ENCODE measurements at places on chromosomes 4 and X.

GRCh38 chrX:1477801-1478458 is 25.2 kb upstream of the ASMTL start:
- no peak for DNase-seq

DNA sequence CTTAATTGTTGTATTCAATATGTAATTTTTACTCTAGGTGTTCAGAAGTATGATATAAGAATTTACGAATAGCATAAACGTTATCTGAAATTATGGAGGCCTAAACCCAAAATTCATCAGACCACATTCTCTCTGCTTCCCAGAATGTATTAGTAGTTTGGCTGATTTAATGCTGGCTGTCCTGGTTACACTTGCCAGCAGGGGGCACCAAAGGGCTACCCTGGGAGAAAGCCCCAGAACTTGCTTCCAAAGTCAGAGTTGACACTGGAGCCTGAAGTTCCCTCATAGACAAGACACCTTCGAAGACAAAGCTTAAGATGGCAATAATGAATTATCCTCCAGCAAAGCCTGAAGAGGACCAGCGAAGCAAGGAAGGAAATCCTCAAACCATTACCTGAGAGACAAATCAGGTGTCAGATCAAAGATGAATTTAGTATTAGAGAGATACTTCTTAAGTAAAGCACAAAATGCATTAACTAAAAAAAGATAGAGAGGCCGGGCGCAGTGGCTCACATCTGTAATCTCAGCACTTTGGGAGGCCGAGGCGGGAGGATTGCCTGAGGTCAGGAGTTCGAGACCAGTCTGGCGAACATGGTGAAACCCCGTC is 11.3 kb upstream of the ANOS1 start:
- peak; percentile 32 for DNase-seq

DNA sequence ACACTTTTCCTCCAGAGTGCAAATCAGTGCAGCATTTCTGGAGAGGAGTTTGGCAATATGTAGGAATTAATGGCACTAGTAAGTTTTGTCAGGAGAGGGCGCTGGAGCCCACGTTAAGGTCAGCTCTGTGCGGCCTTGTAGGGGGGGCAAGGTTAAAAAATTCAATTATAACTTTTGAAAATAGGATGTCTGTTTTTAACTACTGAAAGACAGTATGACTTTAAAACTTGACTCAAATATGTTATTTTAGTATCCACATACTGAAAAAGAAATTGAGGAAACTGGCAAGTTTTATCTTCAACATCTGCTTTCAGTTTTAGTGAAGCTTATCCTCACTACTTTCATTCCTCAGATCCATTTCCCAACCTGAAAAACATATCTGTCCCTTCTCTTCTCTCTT is 30.9 kb upstream of the HSD17B13 start:
- DNase-seq, result no peak

GRCh38 chr4:139229534-139230039 is 50.4 kb downstream of the MGARP start:
- DNase-seq, result no peak

DNA sequence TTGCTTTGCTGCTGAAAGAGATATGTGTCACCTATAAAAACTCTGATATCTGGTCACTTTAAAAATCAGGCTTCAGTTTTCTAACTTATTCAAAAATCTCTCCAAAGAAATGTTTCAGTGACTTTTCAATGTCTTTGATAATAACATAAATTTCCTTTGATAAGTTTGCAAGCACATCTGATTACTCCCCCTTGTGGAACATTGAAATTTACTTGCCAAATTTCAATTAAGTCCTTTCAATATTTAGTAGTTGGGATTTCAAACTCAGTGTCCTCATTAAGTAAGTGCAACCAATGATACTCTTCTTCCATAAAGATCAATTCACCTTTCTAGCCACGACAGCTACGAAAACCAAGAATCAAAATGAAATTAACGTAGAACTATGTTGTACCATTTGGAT is 151.3 kb upstream of the FAM47C start:
- DNase-seq, result no peak

DNA sequence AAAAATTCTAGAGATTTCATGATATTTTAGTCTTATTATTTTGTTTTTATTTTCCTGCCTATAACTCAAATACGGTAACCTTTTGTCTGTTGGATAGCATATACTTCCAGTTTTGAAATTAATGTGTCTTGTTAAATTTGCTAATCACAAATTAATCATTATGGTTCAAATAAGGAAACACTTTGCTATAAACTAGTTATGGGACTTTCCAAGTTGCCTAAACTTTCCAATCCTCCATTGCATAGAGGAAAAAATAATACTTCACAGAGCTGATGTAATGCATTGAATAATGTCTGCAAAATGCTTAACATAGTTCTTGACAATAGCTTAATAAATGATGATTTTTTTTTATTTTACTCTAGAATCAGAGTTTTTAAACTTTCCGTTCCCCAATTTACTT is 4.7 kb downstream of the GUCY1B1 start:
- no peak for DNase-seq

DNA sequence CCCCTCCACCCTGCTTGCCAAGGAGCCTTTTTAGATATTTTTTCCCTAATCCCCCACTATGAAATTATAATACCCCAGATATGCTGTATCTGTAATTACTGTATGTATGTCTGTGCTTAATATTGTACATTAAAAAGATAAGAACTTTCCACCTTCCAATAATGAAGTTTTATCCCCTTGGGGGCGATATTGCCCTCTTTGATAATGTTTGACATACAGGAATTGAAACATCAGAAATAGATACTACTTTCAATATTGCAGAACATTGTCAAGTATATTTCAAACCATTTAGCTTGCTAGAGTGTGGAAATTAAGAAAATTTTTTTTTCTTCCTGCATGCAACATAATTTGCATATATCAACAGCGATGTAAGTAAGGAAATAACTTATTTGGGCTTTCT is 58.9 kb downstream of the NAF1 start:
- DNase-seq, result no peak

DNA sequence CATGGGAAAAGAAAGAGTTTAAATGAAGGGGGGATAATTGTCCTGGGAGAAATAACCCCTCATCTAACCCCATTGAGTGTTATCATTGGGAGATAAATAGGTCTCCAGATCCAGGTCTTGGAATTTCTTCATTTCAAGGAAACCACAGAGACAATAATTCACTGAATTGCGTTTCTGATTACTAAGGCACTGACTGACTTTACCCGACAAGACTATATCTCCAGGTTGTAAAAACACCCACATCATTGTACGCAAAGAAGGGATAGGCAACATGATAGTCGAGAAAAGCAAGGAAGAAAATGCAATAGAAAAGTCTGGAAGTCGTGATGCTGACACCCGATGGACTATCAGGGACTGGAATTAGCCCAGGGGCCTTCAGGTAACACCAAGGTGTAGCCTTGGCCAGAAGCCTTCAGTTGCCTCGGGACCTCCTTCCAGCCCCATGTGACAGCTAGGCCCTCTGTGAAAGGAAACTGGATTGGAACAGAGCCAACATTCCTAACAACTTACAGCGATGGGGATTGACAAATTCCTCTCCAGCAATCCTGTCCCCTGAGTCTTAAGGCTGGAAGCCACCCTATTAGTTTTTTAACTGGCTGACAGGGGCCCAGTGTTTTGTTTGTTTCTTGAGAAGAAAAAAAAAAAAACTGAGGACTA is 46.5 kb upstream of the RAB9B start:
- no peak for DNase-seq

DNA sequence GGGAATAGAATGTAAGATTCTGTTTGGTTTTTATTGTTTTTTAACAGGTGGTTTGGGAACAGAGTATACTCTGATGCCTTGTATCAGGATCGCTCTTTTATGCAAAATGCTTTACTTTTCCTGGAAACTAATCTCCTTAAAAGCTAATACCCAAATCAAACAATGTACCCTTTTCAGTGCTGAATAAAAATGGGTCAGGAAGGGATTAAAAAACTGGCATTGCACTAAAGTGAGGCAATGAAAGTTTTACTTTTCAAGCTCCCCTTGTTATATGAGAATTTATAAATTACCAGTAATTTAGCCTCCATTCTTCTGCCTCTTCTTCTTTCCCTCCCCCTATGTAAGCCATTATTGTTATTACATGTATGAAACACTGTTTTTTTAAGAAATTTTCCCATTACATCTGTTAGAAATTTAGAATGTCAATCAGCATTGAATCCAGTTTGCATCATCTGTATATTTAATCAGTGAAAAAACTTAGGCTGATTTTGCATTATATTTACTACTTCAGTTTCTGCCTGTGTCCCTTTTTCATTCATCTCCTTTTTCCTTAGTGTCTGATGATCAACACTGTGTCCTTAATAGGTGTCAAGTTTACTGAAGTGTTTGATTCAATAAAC is 89.7 kb upstream of the NPNT start:
- DNase-seq, result no peak

- DNase-seq, result no peak
Measured at GRCh38 chr4:21209860-21210259, 509.6 kb downstream of the PACRGL start.

DNA sequence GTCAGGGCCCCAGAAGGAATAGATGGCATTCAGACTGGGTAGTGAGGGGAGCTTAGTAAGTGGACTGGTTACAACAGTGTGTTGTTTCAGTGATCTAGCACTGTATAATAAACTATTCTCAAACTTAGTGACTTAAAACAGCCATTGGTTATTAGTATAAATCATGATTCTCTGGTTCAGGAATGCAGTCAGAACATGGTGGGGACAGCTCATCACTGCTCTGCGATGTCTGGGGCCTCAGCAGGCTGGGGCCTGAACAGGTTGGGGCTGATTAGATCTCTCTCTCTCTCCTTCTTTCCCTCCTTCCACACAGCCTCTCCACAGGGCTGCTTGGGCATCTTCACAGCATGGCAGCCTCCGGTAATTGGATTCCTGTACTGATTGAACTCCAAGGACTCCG is 160.4 kb downstream of the GATB start:
- no peak for DNase-seq

DNA sequence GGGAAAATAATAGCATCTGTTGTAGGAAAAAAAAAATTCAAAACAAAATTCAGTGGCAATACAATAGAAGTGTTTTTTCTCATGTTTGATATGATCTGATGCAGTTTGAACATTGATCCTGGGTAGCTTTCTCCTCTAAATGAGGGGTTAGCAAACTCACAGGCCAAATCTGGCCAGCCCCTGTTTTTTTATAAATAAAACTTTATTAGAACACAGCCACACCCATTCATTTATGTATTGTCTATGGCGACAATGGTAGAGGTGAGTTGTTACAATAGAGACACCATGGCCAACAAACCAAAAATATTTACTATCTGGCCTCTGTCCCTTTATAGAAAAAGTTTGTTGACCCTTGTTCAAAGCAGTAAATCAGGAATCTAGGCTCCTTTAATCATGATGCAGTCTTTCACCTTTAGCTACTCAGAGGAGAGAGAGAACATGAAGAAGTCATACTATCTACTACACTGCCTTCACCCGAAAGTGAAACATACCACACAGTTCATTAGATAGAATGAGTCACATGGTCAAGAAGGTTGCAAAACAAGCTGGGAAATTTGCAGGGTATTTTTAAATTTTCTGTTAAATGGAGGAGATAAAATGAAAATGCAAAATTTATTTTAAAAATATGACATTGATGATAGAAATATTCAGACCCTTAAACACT is 186.6 kb upstream of the MAOA start:
- no peak for DNase-seq

DNA sequence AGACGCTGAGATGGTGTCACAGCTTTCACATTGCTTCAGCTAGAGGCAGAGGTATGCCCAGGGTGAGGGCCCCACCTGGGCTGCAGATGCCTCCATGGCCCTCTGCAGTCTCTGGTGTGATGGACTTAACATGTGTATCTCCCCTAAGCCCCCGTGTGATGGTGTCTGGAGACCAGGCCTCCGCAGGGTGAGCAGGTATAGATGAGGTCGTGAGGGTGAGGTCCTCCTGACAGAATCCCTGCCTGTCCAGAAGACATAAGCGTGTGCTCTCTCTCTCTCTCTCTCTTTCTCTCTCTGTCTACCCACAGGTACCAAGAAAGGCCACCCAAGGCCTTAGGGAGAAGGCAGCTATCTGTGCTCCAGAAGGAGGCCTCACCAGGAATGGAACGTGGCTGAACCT is 50.9 kb downstream of the CPZ start:
- no peak for DNase-seq

DNA sequence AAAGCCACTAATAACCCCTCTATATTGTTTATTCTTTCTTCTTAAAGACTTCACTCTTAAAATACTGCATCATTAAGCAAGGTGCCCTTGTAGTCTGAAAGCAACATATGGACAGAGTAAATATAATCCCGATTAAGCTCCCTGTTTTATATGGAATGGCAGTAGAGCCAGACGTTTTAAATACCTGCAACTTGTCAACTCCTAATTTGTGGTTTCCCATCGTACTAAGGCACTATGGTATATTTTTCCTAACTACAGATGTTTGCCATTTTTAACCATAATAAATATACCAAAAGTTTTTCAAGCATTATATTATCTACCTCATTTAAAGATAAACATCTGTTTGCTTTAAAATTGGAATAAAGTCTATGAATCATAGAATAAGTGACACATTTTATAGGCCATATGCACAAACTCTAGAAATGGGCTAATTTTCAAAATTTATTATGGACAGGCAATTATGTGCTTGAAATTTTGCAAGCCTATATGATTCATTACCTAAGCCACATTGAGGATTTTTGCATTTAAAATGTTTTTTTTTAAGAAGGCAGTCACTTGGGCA is 194.6 kb downstream of the FRMPD4 start:
- no peak for DNase-seq

DNA sequence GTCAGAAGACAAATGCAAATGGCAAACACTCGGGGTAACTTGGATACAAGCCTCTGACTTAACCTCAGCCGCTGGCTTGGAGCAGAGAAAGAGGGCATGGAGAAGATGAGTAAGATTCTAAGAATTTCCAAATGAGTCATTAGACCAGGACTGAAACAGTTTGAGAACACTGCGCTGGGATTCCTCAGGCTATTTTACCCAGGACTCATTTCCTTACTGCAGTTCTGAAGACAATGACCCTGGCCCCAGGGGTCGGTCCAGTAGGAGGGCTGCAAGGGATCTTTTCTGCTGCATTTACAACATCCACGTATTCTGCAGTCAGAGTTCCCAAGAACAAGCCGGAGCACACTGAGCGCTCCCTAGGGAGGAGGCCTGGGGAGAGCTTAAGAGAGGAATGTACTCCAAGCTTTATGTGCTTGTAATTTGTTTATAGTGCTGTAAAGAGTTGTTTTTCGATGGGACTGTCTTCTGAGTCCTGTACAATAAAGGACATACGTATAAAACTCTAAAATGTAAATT is 27.3 kb upstream of the SORBS2 start:
- DNase-seq, result no peak

DNA sequence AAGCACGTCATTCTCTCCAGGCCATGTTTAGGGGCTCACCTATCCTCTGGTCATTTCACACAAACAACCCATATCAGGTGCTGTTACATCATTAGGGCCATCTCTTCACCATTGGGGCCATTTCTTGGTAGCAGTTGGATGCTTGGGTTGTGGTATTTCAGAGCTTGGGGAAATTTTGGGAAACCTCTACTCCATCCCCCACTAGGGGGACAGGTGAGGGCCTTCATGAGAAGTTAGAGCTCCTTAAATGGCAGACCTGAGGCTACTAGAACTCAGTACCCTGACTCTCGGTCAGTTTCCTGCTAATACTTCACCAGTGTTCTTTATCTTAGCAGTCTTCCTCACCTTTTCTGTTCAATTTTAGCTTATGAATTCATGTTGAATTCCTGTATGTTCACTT is 50.2 kb downstream of the ZNF827 start:
- DNase-seq, result no peak

GRCh38 chrX:146581981-146582712 is 227.4 kb upstream of the CXorf51B start:
- no peak for DNase-seq

GRCh38 chr4:159401791-159402380 is 299.0 kb downstream of the RAPGEF2 start:
- no peak for DNase-seq

GRCh38 chrX:78650906-78651437 is 8.2 kb downstream of the RTL3 start:
- no peak for DNase-seq

All from stimulated activated CD8-positive, alpha-beta memory T cell treated with anti-CD3 and anti-CD28 coated beads, Interleukin-12 subunit alpha, Interleukin-12 subunit beta, amount 100 ng/mL, for 1 hour (primary cell).